Suppressor macrophage (primary cell): ENCODE measurements at places on chromosomes 11 and 22.

GRCh38 chr22:25167082-25167481, 32.6 kb upstream of the CRYBB3 start:
- no peak for DNase-seq

GRCh38 chr22:27654546-27655445, 146.8 kb downstream of the MN1 start:
- no peak for DNase-seq

- no peak for DNase-seq
These were observed 1337.2 kb downstream of the TBC1D22A start for GRCh38 chr22:48099671-48100070.

DNA sequence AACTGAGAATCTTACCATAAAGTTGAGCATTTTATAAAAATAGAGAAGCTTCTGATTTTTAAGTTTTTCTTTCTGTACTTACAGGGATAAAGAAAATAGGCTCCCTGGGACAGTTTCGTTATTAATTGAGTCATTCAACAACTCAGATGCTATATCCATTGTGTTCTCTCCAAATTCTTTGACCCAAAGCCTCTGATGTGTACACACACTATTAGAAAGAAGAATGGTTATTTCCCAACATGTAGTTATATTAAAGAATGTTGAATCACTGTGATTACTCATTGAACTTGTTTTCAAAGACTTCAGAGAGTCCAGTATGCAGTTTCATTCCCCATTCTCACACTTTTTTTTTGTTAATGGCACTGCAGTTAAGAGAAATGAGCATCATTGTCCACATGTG, 734.3 kb upstream of the ARHGAP42 start:
- DNase-seq = no peak

DNA sequence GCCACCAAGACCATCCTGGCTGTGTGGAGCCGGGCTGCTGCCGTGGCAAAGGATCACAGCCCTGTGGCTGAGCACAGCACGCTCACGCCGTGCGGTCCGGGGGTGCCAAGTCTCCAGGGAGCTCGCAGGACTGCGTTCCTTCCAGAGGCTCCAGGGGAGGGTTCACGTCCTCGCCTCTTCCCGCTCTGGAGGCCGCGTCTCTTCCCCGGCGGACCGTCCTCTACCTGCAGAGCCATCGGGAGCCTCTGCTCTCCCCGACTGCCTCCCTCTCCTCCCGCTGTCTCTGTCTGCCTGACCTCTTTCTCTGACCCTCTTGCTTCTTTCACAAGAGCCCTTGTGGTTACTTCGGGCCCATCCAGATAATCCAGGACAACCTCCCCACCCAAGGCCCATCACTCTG, 11.4 kb upstream of the MUC5AC start:
- DNase-seq = no peak

GRCh38 chr22:36658900-36659299, 44.7 kb downstream of the CACNG2 start:
- DNase-seq = peak; percentile 47

DNA sequence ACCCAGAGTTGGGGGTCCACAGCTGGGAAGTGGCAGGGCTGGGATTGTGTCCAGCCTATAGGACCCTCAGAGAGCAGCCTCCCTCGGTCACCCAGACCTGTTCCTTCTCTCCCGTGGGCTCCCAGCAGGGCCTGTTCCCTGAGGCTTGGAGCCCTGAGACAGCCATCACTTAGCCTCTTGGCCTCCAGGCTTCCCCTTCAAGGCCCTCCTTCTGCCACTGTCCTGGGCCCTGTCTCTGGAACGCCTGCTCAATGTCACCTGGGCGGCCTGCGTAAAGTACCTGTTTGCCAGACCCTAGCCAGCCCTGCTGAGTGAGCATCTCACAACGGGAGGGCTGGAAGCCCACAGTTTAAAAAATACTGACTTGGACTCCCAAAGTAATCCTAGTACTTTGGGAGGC, 6.5 kb downstream of the MGAT3 start:
- no peak for DNase-seq

DNA sequence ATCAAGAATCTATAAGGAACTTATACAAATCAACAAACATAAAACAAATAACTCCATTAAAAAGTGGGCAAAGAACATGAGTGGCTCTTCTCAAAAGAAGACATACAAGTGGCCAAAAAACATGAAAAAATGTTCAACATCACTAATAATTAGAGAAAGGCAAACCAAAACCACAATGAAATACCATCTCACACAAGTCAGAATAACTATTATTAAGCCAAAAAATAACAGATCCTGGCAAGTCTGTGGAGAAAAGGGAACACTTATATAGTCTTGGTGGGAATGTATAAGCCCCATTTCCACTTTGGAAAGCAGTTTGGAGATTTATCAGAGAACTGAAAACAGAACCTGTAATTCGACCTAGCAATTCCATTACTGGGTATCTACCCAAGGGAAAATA, 921.0 kb downstream of the KCNA4 start:
- DNase-seq = no peak

DNA sequence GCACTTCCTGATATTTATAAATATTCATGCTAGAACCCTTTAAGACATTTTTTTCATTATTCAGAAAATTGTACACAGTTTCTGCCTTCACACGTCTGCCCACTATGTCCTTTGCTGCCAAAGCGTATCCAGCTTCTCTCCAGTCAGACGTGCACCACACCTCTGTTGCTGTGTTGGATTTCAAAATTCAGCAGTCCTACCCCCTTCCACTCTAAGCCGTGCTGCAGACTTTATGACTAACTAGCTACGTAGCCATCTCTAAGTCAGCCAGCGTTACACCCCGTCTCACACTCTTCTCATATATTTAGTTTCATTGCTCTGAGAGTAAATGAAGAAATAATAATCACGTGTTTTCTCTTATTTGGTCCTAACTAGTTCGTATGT, 28.2 kb upstream of the OPCML start:
- no peak for DNase-seq

- DNase-seq = peak; percentile 80
These were observed 581 bp upstream of the AP5B1 start for GRCh38 chr11:65781152-65781961.

- no peak for DNase-seq
These were observed 974.8 kb upstream of the TENM4 start for GRCh38 chr11:80415580-80415979.

- DNase-seq = no peak
These were observed 359.5 kb downstream of the INSC start for GRCh38 chr11:15473954-15474837.

DNA sequence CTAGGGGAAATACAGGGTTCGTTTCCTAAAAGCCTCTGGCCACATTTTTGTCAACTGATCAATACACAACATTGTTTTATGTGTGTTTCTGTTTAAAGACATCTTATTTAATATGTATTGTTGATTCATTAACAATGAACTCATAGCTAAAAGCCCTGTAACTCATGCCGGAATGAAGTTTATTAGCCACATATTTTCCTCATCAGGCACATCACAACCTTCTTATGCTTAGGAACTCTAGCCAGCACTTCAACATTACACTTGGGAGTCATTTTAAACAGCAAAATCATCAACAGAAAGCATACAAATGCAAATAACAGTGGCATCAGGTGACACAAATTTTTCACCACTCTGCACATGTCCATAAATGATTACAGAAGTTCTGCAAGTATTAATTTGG, 15.1 kb upstream of the BLID start:
- DNase-seq = no peak

DNA sequence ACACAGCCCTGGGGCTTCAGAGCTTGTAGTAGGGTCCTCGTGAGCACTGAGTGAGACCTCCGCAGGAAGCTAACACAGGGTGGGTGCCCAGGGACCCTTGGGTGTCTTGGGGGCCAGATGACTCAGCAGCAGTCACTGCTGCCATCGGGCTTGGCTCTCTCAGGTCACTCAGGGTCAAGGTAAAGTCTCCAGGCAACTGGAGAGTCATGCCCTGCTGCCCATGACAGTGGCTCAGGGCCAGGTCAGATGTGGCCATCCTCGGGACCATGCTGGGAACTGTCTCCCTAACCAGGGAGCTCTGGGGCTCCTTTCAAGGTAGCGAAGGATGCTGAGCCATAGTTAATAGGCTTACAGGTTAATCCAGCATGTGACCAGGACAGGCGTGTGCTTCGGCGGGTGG, 44.4 kb upstream of the SLC22A12 start:
- DNase-seq = no peak

DNA sequence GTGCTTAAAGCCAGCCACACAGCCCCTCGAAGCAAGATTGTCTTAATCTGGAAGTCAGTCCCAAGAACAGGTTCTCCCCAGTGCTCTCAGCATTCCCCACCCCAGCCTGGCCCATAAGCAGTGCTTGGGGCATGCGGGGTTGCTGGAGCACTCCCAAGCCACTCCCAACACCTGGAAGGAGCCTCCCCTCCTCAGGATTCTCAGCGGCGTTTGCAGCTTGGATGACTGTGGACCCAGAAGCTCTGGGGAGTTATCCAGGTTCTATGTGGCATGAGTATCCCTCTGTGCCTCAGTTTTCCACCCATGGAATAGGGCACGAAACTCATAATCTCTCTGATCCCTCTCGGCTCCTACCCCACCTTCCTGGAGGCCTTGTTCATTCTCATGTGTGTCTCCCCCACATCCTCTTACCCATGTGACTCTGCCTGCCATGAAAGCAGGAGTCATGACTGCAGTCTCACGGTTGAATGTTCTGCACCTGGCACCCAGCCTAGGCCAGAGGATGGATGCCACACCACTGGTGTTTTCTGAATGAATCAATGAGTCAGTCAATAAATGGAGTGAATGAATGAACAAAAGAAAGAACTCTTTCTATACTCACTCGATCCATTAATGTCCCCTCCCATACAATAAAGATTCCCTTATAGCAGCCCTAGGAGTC, 33.4 kb upstream of the WNT7B start:
- no peak for DNase-seq

- DNase-seq = no peak
These were observed 28.4 kb downstream of the CCDC90B start for GRCh38 chr11:83257761-83258168.

DNA sequence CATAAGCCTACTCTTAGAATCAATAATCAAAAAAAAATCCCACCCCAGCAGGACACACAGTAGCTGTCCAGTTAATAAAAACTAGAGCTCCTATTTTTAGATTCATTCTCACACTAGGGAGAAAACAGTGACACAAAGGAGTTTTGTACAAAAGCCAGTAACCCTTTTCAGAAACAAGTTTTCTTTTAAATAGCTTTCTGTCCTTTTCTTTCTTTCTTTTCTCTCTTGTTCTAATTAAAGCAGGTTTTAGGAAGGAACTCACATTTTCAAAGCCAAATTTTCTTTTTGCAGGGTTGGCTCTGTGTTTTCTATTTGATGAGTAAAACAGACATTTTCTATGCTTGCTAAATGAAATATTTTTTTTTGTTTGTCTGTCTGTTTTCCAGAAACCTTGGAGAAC, 1390.7 kb downstream of the FAM181B start:
- no peak for DNase-seq

GRCh38 chr11:8997451-8997850, 6.3 kb downstream of the NRIP3 start:
- peak; percentile 66 for DNase-seq

DNA sequence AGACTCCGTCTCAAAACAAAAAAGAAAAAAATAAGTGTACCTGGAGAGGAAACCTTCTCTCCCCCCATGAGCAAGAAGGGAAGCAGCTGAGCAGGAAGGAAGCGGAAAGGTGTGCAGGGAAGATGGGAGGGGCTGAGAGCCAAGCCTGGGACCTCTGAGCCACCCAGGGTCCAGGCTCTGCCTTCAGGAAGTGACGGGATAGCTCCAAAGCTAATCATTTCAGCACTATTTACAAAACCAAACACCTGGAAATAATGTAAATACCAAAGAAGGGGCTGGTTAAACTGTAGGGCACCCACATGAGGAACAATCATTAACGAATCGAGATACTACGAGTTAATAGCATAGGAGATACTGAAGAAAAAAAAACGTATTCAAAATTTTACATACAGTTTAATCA, 27.9 kb downstream of the ARRB1 start:
- DNase-seq = no peak

DNA sequence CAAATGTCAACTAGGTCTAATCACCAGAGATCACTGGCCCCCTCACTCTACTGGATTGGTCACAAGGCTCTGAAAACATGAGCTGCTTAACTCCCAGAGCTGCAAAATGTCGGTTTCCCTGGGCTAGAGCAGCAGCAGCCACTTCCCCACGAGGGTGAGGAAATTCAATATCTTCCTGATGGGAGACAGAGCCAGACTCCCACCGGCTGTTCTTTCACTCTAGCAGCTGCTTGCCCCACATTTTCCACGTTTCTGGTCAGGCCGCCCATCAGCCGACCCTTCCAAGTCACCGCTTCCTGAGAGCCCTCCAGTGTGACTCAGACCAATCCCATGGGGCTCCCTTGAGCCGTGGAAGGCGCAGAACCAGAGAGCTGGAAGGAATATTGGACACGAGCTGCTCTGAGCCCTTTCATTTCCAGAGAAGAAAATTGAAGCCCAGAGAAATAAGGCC, 227.0 kb downstream of the ADAMTS15 start:
- no peak for DNase-seq

DNA sequence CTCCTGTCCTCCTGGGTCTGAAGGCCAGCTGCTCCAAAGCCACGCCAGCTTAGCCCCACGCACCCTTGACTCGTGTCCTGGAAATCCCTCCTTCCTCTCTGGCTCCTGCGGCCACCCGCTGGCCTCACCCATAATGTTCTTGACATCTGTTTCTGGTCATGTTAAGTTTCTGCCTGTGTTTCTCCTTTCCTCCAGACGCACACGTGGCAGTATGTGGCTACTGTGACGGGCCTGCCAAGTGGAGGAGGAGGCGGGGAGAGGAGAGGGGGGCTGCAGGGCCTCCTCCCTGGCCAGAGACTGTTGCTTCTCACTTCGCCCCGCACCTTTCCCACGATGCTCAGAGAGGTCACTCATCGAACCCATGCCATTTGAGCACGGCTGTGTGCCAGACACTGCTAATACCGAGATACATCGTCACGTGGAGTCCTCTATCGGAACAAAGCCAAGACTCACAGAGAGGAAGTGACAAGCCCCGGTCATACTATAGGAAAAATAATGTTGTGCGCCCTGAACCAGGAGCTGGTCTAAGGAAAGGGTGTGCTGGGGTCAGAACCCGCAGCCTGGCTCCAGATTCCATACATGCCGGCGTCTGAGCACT, 11.5 kb downstream of the C1QTNF6 start:
- DNase-seq = peak; percentile 85

DNA sequence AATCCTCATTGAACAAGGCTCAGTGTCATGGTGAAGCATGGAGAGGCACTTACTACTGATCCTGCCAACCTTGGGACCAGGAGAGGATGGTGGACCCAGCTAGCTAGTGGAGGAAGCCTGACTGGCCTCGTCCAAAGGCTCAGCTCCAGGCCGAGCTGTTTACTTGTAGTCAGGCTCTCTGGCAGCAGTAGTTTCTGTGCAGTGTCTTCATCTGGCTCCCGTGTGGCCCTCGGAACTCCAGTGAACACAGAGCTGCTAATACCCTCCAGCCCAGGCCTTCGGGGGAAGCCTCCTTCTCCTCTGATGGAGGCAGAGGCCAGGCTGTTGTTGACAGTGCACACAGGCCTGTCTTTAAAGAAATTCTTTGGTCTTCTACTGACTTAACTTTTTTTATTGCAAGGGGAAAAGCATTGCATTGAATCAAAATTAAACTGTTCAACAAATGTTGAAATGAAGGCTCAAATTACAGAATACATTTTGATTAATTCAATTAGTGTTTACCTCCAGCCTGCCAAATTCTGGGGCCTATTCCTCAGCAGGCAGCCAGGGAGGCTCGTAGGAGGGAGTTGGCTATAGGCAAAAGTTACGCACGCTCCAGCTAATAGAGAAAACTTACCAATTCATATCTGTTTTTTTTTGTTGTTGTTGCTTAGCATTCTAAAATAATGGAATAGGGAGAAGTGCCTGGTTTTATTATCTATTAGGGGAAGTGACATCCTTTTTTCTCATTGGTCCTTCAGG, 18.8 kb downstream of the PPFIBP2 start:
- no peak for DNase-seq
